Osteoblast (primary cell): ENCODE measurements at places on chromosomes 2 and 18. TPM values are rescaled to one million over a fixed set of nuclear protein-coding genes. Genes with fewer than 3 reads are reported as not detected.

- no peak for DNase-seq
- H3K4me1 ChIP-seq = no peaks in the 10 kb centered on the region
- no peak overlapping the region for H3K4me3 ChIP-seq
- no peaks in the 10 kb centered on the region for H3K36me3 ChIP-seq
- H3K27me3 ChIP-seq = no peaks in the 10 kb centered on the region
- no peak overlapping the region for H3K27ac ChIP-seq
Measured at GRCh38 chr18:37138456-37138855, 309.5 kb downstream of the KIAA1328 start.

GRCh38 chr2:234075518-234075915, 25.0 kb downstream of the SPP2 start:
- no peak overlapping the region for H3K27ac ChIP-seq
- H3K4me1 ChIP-seq = no peaks in the 10 kb centered on the region
- peaks cover 10% of the 10 kb centered on the region for H3K27me3 ChIP-seq
- no peak overlapping the region for H3K4me3 ChIP-seq
- no peaks in the 10 kb centered on the region for H3K36me3 ChIP-seq
- DNase-seq = no peak

DNA sequence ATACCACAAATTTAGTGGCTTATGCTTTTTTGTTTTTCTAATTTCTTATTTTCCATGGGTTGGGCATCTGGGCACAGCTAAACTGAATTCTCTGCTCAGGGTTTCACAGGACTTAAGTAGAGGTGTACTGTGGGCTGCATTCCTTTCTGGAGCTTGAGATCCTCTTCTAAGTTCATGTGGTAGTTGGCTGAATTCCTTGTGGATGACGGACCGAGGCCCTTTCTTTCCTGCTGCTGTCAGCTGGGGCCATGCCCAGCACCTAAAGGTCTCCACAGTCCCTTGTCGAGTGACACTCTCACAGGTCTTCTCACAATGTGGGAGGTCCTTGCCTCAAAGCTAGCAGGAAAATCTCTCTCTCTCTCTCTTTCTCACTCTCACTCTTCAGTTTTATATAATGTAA, 433.5 kb upstream of the LRATD1 start:
- no peak for DNase-seq
- no peaks in the 10 kb centered on the region for H3K27me3 ChIP-seq
- H3K4me1 ChIP-seq = no peaks in the 10 kb centered on the region
- no peak overlapping the region for H3K4me3 ChIP-seq
- no peaks in the 10 kb centered on the region for H3K36me3 ChIP-seq

GRCh38 chr2:76283350-76283749, 572.6 kb upstream of the GCFC2 start:
- no peak for DNase-seq
- no peaks in the 10 kb centered on the region for H3K4me1 ChIP-seq
- no peaks in the 10 kb centered on the region for H3K27me3 ChIP-seq
- H3K36me3 ChIP-seq = no peaks in the 10 kb centered on the region

GRCh38 chr2:70083344-70084156, 3.7 kb upstream of the PCBP1 start:
- peak overlapping the region; percentile 20 for H3K27ac ChIP-seq
- H3K36me3 ChIP-seq = peaks cover 31% of the 10 kb centered on the region
- H3K27me3 ChIP-seq = no peaks in the 10 kb centered on the region
- H3K4me1 ChIP-seq = peaks cover 22% of the 10 kb centered on the region
- DNase-seq = peak; percentile 76
- no peak overlapping the region for H3K4me3 ChIP-seq

- no peaks in the 10 kb centered on the region for H3K36me3 ChIP-seq
- no peaks in the 10 kb centered on the region for H3K27me3 ChIP-seq
- H3K27ac ChIP-seq = no peak overlapping the region
- H3K4me1 ChIP-seq = no peaks in the 10 kb centered on the region
- no peak overlapping the region for H3K4me3 ChIP-seq
- no peak for DNase-seq
Measured at GRCh38 chr2:16821692-16822091, 156.1 kb upstream of the CYRIA start.

DNA sequence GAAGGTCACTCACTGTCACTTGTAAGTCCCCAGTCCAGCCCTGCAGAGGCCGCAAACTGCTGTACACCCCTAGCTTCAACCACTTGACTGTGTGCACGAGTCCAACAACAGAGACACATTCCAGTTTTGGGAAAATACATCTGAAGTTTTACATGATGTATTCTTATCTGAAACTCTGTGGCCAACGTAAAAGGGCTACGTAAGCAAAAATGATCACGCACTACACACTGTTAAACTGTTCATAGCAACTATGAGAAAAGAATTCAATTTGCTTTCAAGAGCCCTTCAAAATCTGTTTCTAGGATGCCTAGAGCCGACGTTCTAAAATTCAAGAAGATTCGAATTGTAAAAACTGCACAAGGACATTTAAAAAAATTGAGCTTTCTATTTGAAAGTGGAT, 26.0 kb downstream of the EDAR start:
- peaks cover 36% of the 10 kb centered on the region for H3K27me3 ChIP-seq
- H3K27ac ChIP-seq = no peak overlapping the region
- H3K36me3 ChIP-seq = no peaks in the 10 kb centered on the region
- no peak for DNase-seq

DNA sequence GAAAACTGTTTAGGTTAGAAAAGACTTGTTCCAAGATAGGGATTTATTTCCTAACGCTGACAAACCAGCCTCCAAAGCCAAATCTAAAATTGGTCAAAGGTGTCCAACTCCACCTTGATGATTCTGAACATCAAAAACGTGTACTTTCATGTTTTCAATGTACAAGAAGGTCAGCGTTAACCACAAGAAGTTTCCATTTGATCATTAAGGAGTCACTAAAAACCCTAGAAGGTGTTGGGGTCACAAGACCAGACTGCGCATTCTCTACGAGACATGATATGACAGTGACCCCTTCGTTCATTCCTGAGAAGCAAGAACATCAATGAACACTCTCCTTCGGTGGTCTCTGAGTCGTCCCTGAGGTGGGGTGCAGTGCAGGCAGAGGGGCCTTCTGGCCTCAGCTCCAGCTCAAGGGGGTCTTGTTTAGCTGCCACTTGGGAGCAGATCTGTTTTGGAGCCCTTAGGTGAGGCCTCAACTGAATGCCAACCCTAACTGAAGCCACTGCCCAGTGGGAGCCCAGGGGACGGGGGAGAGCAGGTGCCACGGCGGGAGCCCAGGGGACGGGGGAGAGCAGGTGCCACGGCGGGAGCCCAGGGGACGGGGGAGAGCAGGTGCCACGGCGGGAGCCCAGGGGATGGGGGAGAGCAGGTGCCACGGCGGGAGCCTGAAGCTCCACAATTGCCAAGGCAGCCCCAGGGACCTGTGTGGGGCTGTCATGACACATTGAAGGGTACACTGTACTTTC, 55.2 kb downstream of the PARD6G start:
- no peak overlapping the region for H3K4me3 ChIP-seq
- H3K36me3 ChIP-seq = no peaks in the 10 kb centered on the region
- H3K27me3 ChIP-seq = peaks cover 9% of the 10 kb centered on the region
- DNase-seq = peak; percentile 27

GALNT5 gene
- total RNA-seq = 56.5 and 75.7 TPM in 2 replicates

DNA sequence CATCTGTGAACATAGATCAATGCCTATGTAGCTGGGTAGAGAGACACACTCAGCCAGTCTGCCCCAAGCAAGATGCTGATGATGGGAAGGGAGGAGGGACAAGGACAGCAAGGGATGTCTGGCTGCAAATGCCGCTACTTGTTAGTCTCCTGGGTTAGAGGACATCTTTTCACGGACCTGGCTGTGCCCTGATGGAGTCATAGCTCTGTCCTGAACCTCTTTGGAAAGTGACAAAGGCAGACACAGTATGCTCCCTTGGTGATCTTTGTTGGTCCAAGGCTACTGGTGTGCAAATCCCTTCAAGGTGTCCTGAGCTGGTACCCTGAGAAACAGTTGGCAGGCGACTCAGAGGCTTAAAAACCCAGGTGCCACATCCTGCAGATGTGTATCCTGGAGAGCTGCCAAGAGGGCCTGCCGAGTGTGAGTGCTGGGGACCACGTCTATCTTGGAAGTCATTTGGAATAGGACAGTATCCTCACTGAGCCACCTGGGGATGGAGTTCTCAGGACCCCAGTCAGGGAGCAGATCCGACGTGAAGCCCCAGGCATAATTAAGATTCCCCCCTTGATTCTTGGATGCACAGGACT, 10.8 kb downstream of the FOSL2 start:
- peak; percentile 45 for DNase-seq
- peaks cover 96% of the 10 kb centered on the region for H3K36me3 ChIP-seq
- peak overlapping the region; percentile 44 for H3K27ac ChIP-seq
- no peaks in the 10 kb centered on the region for H3K27me3 ChIP-seq
- H3K4me3 ChIP-seq = no peak overlapping the region
- H3K4me1 ChIP-seq = peaks cover 96% of the 10 kb centered on the region
